ENCODE measurements at places on chromosomes 12 and 14. TPM values are rescaled to one million over a fixed set of nuclear protein-coding genes. Genes with fewer than 3 reads are reported as not detected.

The INHBE gene
- total RNA-seq, result not detected

The KHNYN gene
- 87.9 TPM for total RNA-seq

- H3K4me3 ChIP-seq, result no peak overlapping the region
- H3K36me3 ChIP-seq, result no peaks in the 10 kb centered on the region
- no peaks in the 10 kb centered on the region for H3K27me3 ChIP-seq
These were observed 24.3 kb downstream of the MOAP1 start for GRCh38 chr14:93160353-93160801.

DNA sequence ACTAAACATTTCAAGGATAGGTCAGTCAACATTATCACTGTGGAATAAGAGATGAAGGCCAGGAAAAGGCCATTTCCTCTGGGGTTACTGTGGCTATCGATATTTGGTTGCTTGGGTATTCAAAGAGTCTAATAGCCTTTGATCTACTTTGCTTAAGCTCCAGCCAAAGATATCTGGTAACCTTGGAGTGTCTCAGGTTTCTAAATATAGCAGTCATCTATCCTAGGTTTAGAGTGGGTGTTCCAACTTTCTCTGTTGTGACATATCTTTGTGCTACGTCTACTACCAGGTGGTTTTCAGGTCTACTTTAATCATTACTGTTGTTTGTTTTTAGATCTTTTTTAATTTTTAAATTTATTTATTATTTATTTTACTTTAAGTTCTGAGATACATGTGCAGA lies 42.4 kb downstream of the RDH12 start:
- H3K27me3 ChIP-seq, result no peaks in the 10 kb centered on the region
- H3K4me1 ChIP-seq, result peaks cover 9% of the 10 kb centered on the region
- no peak overlapping the region for H3K4me3 ChIP-seq
- peaks cover 32% of the 10 kb centered on the region for H3K36me3 ChIP-seq
- DNase-seq, result no peak

The SERPINA10 gene
- not detected for total RNA-seq

The PYGL gene
- 17.4 TPM for total RNA-seq

- H3K4me3 ChIP-seq, result no peak overlapping the region
- no peaks in the 10 kb centered on the region for H3K36me3 ChIP-seq
- H3K27me3 ChIP-seq, result no peaks in the 10 kb centered on the region
- no peak overlapping the region for H3K27ac ChIP-seq
- peaks cover 6% of the 10 kb centered on the region for H3K4me1 ChIP-seq
These were observed 142.5 kb downstream of the PHLDA1 start for GRCh38 chr12:75888874-75889613.

GRCh38 chr14:23164250-23164649 lies 19.2 kb downstream of the SLC7A8 start:
- H3K27me3 ChIP-seq, result no peaks in the 10 kb centered on the region
- peak overlapping the region; percentile 67 for H3K27ac ChIP-seq
- peaks cover 44% of the 10 kb centered on the region for H3K4me1 ChIP-seq
- no peak overlapping the region for H3K4me3 ChIP-seq

DNA sequence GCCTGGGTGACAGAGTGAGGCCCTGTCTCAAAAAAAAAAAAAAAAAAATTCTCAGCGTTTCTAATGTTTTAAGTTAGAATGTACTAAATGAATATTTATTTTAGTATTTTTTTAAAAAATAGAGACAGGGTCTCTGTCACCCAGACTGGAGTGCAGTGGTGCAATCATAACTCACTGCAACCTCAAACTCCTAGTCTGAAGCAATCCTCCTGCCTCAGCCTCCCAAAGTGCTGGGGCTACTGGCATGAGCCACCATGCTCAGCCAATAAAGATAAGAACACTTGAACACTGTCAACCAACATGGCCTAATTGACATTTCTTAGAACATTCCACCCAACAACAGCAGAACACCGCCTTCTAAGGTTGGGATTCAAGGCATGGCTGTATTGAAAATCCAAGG lies 5.1 kb upstream of the DYNC1H1 start:
- no peaks in the 10 kb centered on the region for H3K27me3 ChIP-seq
- H3K4me3 ChIP-seq, result no peak overlapping the region
- DNase-seq, result no peak
- H3K27ac ChIP-seq, result no peak overlapping the region
- peaks cover 10% of the 10 kb centered on the region for H3K36me3 ChIP-seq

The CARMIL3 gene
- total RNA-seq, result 0.14 TPM

- H3K4me1 ChIP-seq, result no peaks in the 10 kb centered on the region
- H3K27me3 ChIP-seq, result no peaks in the 10 kb centered on the region
These were observed 20.5 kb downstream of the KERA start for GRCh38 chr12:91037276-91037675.

The CLEC4C gene
- not detected for total RNA-seq

The LALBA gene
- not detected for total RNA-seq

The TEX52 gene
- not detected for total RNA-seq

DNA sequence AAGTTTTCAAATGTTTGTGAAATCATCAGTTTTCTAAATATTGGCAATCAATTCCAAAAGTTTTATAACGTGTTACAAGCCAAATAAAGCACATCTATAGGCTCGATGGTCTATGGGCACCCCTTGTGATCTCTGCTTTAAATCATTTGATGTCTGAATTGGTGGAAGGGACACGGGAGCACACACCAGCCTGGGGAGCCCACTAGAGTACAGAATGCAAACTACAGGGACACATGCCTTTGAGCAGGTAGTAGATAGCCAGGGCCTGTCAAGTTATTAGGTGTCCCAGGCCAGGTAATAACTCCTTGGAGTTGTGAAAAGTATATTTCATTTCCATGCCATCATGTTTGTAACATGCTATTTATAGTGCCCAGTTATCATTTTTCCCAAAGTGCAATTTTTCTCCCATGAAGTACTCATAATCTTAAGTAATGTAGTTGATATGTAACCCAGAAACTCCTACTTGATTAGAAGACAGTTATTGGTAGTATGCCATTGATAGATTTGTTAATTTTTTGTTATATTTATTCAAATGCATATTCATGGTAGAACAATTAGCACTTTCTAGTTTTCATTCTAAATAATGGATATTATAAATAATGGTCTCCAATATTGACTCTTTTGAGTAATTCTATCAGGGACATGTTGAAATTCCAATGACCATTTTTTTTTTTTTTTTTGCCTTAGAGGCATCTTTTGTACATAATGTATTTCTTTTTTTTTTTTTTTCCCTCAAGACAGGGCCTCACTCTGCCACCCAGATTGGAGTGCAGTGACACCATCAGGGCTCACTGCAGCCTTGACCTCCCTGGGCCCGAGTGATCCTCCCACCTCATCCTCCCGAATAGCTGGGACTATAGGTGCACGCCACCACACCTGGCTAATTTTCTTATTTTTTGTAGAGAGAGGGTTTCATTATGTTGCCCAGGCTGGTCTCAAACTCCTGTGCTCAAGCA lies 96.9 kb upstream of the FGD4 start:
- no peak overlapping the region for H3K4me3 ChIP-seq
- peaks cover 6% of the 10 kb centered on the region for H3K36me3 ChIP-seq
- H3K27me3 ChIP-seq, result no peaks in the 10 kb centered on the region
- no peak overlapping the region for H3K27ac ChIP-seq

The ITPR2 gene
- total RNA-seq, result 37.1 TPM

- H3K27ac ChIP-seq, result no peak overlapping the region
- no peaks in the 10 kb centered on the region for H3K4me1 ChIP-seq
- H3K4me3 ChIP-seq, result no peak overlapping the region
- no peaks in the 10 kb centered on the region for H3K27me3 ChIP-seq
These were observed 56.8 kb downstream of the LRFN5 start for GRCh38 chr14:41663473-41663850.

DNA sequence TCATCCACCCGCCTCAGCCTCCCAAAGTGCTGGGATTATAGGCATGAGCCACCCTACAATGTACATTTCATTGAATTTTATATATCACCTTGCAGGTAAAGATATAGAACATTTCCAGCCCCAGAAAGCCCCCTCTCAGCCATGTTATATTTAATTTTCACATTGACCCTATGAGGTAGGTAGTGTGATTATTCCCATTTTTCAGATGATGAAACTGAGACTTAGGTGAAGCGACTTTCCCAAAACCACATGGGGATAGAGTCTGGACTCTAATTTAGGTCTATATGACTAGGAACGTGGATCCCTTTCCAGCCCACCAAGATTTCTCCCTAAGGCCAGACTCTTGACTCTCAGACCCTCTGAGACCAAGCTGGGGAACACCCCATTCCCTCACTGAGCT lies 15.7 kb upstream of the POP5 start:
- no peaks in the 10 kb centered on the region for H3K27me3 ChIP-seq
- H3K27ac ChIP-seq, result no peak overlapping the region
- no peak overlapping the region for H3K4me3 ChIP-seq
- DNase-seq, result no peak
- no peaks in the 10 kb centered on the region for H3K36me3 ChIP-seq
- peaks cover 8% of the 10 kb centered on the region for H3K4me1 ChIP-seq

GRCh38 chr12:69435644-69436043 lies 34.5 kb upstream of the FRS2 start:
- no peaks in the 10 kb centered on the region for H3K36me3 ChIP-seq
- H3K4me3 ChIP-seq, result no peak overlapping the region
- H3K27ac ChIP-seq, result no peak overlapping the region

GRCh38 chr14:37638599-37638998 lies 43.2 kb downstream of the TTC6 start:
- no peaks in the 10 kb centered on the region for H3K27me3 ChIP-seq
- H3K4me3 ChIP-seq, result no peak overlapping the region
- H3K27ac ChIP-seq, result no peak overlapping the region
- DNase-seq, result no peak

- DNase-seq, result no peak
- peaks cover 85% of the 10 kb centered on the region for H3K27me3 ChIP-seq
- H3K4me3 ChIP-seq, result no peak overlapping the region
- H3K36me3 ChIP-seq, result no peaks in the 10 kb centered on the region
- H3K27ac ChIP-seq, result no peak overlapping the region
- H3K4me1 ChIP-seq, result no peaks in the 10 kb centered on the region
These were observed 325.4 kb upstream of the SFSWAP start for GRCh38 chr12:131385313-131386166.

- H3K4me3 ChIP-seq, result no peak overlapping the region
- H3K27me3 ChIP-seq, result no peaks in the 10 kb centered on the region
- DNase-seq, result no peak
- peaks cover 46% of the 10 kb centered on the region for H3K4me1 ChIP-seq
These were observed 117.2 kb upstream of the DNM1L start for GRCh38 chr12:32561931-32562341.

DNA sequence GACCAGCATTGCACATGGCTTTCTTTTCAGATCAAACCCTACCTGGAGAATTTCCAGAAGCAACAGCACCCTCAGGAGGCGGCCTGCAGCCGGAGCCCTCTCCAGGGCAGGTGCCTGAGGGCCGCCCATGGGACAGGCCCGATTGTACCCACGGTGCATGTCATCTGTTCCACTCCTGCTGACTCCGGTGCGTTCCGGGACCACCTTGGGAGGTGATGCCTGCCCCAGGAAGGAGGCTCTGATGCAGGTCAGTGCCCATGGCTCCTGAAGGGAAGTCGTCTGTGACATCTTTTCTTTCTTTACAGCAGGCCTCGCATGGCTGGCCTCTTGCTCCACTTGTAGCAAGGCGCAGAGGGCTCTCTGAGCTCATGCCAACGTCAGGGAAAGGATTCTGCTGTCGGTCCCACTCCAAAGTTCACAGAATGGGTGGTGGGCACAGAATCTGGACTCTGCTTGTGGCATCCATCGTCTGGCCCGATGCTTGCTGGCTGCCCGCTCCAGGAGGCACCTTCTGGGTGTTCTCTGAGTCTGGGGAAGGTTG lies 160.7 kb upstream of the RTL1 start:
- peaks cover 10% of the 10 kb centered on the region for H3K27me3 ChIP-seq
- no peak overlapping the region for H3K4me3 ChIP-seq
- no peak overlapping the region for H3K27ac ChIP-seq
- no peaks in the 10 kb centered on the region for H3K4me1 ChIP-seq
- DNase-seq, result no peak

GRCh38 chr12:80864046-80864735 lies 73.5 kb downstream of the LIN7A start:
- no peaks in the 10 kb centered on the region for H3K4me1 ChIP-seq
- no peak overlapping the region for H3K27ac ChIP-seq
- DNase-seq, result peak; percentile 39
- no peaks in the 10 kb centered on the region for H3K36me3 ChIP-seq

DNA sequence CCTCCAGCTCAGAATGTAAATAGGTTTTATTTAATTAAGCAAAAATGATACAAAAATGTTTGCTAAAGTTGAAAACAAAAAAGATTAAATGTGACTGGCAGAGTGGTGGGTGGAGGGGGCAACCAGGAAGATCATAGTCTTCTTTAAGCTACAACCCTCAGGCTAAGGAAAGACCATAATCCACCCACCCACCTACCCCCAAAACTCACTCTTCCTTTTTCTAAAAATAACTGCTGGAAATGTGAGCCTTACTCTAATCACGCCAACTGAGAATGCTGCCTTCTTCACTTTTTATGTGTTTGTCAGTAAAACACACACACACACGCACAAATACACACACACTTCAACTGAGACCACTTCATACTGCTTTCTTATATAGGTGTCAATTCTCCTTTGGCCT lies 230.0 kb upstream of the EGLN3 start:
- H3K4me1 ChIP-seq, result peaks cover 21% of the 10 kb centered on the region
- no peaks in the 10 kb centered on the region for H3K27me3 ChIP-seq
- no peak overlapping the region for H3K27ac ChIP-seq
- DNase-seq, result no peak

- no peaks in the 10 kb centered on the region for H3K27me3 ChIP-seq
- no peak overlapping the region for H3K4me3 ChIP-seq
- no peak overlapping the region for H3K27ac ChIP-seq
- peaks cover 42% of the 10 kb centered on the region for H3K36me3 ChIP-seq
These were observed 56.5 kb downstream of the TECPR2 start for GRCh38 chr14:102419276-102419675.

The LMO3 gene
- 58.0 TPM for total RNA-seq

DNA sequence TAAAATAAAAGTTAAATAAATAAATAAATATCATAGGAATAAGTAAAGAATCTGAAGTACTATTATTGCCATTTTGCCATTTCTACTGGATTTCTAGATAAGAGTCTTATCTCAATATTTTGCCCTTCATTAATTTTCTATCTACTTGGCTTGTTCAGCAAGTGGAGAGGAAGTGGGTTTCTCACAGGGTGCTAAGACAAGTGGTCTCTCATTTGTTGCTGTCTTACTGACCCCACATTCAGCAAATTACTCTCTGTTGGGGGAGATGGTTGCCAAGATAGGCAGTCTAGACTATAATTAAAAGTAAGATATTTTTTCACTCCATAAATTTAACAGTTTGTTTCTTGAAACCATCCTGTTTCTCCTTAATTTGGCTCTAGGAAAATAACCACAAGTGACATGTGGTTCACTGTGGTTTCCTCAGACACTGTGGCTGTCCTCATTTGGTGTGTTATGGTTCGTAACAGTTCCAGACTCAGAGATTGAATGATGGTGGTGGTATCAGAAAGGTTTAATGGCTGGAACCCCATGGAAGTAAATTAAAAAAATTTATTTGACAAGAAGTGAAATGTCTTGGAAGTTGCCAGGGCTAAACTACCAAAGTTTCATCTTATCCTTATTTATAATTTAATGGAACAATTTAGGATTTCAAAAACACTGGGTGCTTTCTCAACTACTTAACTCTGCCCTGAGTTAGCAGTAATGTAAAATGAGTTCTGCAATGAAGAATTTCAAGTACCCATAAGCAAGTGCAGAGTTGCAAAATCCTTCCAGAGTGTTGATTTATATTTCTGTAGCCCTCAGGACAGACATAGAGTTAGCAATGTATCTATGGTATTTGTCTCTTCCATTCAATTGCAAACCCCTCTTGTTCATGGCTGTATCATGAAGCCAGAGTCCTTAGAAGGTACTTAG lies 214.8 kb downstream of the MSRB3 start:
- no peak overlapping the region for H3K4me3 ChIP-seq
- no peak for DNase-seq
- no peaks in the 10 kb centered on the region for H3K27me3 ChIP-seq
- H3K4me1 ChIP-seq, result no peaks in the 10 kb centered on the region
- no peak overlapping the region for H3K27ac ChIP-seq
- H3K36me3 ChIP-seq, result no peaks in the 10 kb centered on the region

The GLT1D1 gene
- total RNA-seq, result 1.3 TPM

The NDUFA12 gene
- total RNA-seq, result 50.0 TPM

All from stomach (tissue), 19 donors.